GM12891 (cell line): ENCODE measurements at places on chromosomes 5 and 9.

DNA sequence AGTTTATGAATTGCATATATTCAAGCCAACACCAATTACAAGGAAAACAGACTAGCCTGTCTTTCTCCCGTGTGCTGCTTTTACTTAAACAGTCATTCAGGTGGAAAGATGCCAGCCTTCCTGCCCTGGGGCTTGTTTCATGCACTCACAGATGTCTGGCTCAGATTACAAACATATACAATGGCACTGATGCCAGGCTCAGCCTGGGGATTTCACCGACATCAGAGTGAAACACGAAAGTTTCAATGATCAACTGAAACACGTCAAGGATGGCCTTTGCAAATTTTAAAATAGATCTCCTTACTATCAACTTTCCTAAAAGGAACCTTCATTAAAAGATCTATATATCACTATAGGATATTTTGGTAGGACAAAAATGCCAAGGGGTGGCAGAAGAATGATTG, 1576.5 kb downstream of the EFNA5 start:
- DNase-seq: no peak

DNA sequence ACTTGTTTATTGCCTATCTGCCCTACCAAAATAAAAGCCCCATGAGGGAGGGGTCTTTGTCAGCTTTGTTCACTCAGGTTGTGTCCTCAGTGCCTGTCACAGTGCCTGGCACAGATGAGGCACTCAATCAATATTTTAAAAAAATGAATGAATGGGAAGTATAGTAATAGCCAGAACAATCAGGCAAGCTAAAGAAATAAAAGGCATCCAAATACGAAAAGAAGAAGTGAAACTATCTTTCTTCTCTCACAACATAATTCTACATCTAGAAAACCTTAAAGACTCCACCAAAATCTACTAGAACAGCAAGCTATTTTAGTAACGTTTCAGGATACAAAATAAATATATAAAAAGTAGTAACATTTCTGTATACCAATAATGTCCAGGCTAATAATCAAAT, 37.8 kb upstream of the C5orf63 start:
- peak; percentile 6 for DNase-seq

GRCh38 chr9:92384375-92384774, 20.0 kb downstream of the OGN start:
- no peak for DNase-seq

DNA sequence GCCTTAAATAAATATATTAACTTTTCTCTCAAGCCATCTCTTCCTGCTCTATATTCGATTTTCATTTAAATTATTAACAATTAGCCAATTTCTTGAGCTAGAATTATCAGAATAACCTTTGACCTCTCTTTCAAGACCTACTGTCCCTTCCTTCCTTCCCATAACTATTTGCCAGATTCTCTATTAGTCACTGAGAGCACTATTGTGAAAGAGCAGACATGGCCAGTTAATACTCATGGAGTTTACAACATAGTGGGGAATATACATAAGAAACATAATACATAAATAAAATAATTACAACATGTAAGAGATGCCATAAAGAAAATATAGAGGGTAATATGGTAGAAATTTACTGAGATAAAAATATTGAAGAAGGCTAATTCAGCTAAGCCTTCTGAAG, 72.1 kb upstream of the CHD1 start:
- DNase-seq: no peak

DNA sequence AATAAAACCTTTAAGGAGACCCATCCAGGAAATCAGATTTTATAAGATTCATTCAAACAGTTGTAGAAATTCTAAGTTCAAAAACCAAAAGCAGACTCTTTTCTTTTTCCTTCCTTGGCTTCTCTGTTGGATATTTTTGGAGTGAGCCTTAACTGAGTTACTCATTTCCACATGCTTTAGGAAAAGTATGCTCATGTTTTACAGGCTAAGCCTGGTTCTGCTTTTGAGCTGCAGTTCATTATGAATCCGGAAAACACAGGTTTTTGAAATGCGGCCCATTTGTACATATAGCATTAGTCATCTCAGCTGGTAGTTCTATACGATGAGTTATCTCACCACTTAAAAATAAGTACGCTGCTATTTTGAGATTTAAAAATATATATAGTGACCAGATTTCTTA, 156.6 kb upstream of the DMRT1 start:
- DNase-seq: no peak

DNA sequence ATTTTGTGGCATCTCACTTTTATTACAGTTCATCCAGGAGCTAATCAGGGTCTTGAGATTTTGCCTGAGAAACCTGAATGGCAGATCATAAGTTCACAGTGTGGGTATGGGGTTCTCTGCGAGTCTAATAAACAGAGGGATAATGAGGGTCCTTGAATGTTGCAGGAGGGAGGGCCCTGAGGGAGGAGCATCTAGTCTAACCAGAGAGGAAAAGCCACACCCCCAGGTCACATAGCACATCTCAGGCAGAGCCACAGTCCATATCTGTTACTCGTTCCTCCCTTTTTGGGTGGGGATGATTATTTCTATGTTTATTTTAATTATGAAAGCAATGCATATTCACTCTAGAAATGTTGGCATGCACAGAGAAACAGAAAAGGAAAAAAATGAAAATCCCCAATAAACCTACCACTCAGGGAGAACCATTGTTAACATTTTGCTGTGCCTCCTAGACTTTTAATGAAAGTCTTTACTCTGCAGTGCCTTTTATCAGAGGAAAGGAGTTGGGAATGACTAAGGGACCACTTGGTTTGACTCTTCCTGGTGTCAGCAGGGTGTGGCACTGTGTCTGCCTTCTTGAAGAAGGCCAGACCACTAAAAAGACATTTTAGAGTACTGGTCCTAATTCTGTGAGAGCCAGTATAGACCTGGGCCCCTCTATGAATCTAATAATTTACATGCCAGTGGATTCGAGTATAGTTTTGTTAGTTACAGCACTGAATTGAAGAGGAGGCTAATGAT, 2.8 kb downstream of the GALNT12 start:
- no peak for DNase-seq

DNA sequence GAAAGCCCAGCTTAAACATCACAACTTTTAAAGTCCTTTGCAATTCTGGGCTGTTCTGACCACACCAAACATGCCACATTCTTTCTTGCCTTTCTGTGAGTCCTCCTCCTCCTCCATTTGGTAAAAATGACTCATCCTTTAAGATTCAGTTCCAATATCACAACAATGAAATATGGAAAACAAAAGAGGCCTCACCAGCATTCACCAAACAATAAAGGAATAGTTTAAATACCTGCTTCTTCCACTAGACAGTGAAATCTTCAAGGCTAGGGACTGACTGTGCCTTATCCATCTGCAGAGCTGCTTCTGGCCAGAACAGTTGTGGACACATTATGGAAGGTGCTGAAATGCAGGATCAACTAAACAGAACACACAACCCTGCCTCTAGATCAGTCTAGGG, 36.0 kb downstream of the NR6A1 start:
- DNase-seq: no peak

DNA sequence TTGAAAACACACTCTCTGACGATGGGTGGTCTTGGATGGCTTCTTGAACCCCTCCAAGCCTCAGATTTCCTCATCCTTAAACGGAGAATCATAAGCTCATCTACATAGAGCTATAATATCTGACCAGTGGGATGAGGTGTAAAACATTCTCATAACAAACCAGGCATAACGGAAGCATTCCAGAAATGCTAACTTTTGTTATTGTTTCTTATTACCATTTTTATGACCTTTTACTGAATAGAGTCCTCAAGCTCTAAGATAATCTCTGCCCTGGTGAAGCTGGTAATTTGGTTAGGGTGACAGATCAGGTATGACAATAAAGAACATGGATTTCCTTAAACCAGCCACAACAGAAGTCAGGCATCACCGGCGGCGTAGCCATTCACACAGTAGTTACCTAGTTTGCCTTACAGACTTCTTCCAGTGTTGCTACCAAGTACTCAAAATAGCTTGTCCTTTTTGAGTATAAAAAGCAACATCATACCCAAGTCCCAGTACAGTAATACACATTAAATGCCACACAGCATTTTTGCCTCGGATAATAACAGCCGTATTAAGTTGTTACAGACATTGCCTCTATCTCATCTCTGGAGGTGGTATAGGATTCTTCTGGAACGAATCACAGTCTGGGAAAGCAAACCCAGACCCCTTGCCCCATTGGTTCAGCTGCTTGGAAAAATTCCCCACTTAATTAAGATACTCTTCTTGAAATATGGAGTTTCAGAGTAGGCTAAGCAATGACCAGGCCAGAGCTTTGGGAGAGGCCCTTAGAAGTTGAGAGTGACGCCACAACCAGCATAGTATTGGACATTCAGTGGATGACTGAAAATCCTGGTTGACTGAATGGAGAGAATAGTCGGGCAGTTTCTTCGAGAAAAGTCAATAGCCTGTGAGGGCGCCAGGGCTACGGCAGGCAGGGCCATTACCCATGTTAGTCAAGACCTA, 252.5 kb downstream of the SLIT3 start:
- no peak for DNase-seq

DNA sequence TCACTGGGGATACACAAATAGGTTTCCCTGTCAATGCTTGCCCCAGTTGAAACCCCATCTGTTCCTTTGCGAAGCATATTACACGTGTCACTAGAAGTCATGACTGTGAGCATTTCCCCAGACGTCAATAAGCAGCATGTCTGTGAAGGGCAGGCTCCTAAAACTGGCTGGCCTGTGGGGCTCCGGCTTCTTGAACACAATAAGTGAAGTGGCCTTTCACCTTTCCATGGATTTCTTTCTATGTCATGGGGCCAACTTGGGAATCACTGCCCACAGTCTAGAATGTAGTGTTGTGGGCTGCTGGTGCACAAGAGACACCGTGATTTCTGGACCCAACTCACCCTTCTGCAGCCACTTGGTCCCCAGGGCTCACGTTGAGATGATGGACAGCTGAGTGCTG, 60.4 kb upstream of the CTSL start:
- DNase-seq: no peak

- DNase-seq: no peak
Measured at GRCh38 chr5:683551-684481, 9.3 kb downstream of the TPPP start.

- DNase-seq: peak; percentile 60
Measured at GRCh38 chr9:72038890-72039410, 21.5 kb downstream of the C9orf57 start.

- DNase-seq: no peak
Measured at GRCh38 chr5:177576169-177576568, 15.8 kb upstream of the TMED9 start.

DNA sequence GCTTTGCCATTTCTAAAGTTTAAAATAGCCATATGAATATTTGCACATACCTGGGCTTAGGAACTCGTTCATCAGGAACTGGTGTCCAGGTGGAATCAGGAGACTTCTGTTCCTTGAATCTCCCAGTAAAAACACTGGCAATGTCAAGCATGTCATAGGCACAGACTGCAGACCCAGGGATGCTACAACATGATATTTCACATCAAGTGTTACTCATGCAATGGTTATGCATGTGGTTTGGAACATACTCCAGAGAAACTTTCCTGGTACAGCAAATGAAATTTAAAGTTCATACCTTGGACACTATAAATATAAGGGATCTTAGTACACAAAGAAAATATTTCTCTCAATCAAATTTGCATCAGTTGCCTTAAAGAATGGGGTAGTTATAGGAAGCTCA, 92.2 kb downstream of the SEMA6A start:
- no peak for DNase-seq

DNA sequence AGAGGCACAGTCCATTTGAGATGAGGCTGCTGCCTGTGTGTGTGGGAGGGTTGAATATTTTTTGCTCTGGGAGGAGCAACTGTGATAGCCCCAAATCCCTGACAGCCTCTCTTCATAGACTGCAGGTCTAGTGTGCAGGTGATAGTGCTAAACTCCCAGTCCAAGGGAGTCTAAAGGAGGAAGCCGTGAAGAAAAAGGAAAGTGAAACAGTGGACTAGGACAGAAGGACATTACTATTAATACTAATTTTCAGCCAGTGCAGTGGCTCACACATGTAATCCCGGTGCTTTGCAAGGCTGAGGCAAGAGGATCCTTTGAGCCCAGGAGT, 295.0 kb downstream of the PDE4D start:
- no peak for DNase-seq
